ENCODE measurements at places on chromosomes 5 and 9.

DNA sequence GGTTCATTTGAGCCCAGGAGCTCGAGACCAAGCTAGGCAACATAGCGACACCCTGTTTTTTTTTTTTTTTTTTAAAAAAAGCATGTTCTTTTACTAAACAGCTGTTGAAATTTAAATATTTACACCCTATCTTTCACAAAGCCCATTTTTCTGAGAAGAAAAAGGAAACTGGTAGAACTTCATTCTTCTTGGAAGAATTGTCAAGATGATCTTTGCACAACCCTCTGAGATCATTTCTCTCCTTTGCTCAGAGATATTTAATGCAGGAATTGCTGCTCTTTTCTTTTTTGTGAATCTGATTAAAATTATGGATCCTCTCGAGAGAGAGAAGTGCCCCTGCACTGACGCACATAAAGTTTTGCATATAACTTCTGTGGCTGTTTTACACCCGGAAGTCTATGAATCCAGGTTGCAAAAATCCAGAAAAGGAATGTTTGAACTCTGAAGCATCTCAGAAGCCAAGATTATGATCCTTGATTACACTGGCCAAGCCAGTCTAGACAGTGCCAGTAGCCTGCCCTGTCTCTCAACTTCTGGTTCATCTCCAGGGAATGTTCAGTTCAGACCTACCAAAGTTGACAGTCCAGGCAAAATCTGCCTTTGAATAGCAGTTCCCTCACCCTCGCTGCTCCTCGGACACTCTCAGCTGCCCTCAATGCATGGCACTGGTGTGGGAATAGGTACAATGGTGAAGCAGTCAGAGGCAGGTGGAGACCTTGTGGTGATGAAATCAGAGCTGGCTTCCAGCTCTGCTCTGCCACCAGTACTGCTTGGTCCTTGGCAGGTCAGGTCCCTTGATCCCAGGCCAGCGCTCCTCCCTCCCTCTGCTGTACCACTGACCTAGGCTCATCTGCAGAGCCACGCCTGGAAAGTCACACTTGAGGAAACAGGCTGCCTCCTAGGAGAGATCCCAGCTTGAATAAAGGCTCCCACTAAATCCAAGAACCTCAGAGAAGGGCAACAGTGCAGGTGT lies 13.3 kb upstream of the SLC31A2 start:
- no peak for DNase-seq

DNA sequence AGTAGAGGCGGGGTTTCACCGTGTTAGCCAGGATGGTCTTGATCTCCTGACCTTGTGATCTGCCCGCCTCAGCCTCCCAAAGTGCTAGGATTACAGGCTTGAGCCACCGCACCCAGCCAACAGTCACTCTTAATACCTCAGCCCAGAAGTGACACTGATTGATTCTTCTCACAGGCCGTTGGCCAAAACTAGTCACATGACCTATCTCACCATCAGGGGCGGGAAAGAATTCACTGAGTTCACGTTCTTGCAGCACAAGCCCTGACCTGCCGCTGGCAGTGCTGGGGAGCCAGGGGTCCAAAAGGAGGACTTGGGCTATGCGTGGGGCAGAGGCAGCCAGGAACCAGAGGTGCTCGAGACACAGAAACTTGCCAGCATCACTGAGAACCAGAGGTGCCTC lies 55.0 kb upstream of the CPLX2 start:
- no peak for DNase-seq

GRCh38 chr9:116100711-116101121 lies 52.9 kb upstream of the PAPPA start:
- peak; percentile 25 for DNase-seq

DNA sequence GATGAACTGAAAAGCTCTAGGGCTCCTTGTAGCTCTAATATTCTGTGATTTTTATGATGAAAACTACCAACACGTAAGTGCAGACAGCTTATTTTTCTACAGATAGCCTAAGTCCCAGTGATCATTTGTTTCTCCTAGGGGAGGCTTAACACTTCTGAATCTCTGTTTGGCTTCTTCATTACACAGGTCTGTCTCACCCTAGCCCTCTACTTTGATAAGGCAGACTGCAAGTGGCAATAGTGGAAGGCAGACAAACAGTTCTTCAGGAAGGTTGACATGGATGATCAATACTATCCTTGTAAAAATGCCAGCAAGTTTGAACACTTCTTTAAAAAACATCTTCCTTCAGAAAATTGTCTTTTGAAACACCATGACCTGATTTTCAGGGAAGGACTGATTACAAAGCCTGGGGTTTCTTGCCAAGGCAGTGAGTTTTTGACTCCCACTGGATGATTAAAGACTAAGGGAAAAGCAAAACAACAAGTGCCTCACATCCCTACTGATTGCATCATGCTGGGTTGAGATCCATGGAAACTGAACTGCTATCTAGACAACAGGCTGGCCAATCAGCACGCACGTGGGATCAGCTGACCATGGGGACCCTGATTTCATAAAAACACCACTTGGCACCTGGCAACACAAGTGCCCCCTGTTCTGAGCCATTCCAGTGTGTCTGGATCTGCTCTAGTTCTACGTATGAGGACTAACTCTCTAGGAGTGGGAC lies 212.2 kb downstream of the SMARCA2 start:
- peak; percentile 50 for DNase-seq

DNA sequence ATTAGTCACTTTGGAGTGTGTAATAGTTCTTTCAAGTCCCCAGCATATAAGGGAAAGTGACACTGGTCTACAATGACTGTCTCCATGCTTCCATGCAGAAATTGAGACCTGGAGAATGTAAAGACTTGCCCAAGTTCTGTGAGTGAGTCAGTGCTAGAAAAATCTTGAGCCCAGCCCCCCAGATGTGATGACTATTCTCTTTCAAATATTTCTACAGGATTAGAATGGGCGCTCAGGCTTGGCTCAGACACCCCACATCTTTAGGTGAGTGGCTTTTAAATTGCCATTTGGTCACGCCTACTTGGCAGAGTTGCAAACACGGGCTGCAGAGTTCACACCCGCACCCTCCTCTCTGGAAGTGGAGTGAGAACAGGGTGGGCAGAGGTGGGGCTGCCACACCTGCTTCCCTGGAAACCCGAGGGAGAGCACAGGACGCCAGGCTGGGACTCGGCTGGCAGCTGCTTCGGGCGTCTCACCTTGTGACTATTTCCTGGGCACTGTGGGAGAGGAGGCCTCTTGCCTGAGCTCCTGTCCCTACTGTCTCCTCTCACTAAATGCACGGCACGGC lies 37.6 kb downstream of the ROPN1L start:
- peak; percentile 91 for DNase-seq

DNA sequence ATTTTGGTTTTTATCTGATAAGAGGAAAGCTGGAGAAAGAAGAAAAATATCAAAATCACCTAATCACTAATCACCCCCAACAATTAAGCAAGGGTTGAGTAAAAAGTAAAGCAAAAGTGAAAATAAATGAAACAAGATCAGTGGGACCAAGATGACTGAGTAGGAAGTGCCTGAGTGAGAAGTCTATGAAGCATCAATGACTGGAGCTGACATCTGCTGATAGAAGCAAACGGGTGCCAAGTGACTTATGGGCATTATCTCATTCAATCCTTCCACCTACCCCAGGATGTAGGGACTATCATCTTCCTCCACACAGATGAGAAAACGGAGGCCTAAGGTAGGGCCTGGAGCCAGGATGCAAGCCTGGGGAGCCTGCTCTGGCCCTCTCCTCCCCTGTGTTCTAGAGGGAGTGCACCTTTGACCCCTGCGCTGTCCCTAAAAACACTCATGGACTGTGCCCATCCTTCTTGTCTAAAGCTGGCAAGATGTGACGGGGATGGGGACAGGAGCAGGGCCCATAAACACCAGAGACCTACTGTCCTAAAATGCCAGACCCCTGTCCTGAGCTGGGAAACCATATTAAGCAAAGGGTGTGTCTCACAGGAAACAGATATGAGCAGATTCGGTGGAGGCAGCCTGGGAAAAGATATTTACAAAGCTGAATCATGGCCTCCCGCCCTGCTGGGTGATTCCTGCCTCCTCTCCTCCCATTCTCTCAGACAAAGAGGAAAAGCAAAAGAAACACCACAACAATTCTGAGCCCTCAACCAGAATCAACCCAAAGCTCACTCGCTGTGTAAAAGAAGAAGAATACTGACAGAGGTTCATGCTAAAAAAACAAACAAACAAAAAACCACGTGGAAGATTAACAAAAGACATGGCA lies 116.0 kb downstream of the AUH start:
- peak; percentile 61 for DNase-seq

- no peak for DNase-seq
Measured at GRCh38 chr5:99099691-99100090, 170.9 kb upstream of the CHD1 start.

GRCh38 chr9:106075236-106075959 lies 381.1 kb downstream of the TMEM38B start:
- DNase-seq = no peak

- DNase-seq = no peak
Measured at GRCh38 chr5:133932441-133933168, 35.8 kb downstream of the C5orf15 start.

GRCh38 chr9:118215549-118215948 lies 511.3 kb downstream of the TLR4 start:
- no peak for DNase-seq

GRCh38 chr5:150595466-150596031 lies 44.9 kb upstream of the SYNPO start:
- no peak for DNase-seq

DNA sequence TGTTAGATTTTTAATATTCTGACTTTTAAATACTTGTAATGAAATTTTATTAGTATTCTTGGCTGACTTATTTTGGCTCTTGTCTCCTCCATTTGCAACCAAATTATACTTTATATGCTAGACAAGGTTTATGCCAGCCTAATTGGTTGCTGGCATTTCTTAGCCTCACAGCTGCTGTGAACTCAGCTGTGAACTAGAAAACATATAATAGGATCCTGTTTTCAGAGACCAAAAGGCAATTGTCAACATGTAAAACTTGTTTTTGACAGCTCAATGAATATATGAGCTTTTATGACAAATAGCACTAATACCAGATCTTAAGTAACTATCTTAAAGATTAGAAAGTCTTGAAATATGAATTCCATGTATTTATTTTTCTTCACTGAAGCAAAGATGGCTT lies 25.9 kb downstream of the KIF2A start:
- no peak for DNase-seq

- DNase-seq = no peak
Measured at GRCh38 chr9:130820135-130820738, 14.8 kb upstream of the ABL1 start.

- peak; percentile 78 for DNase-seq
Measured at GRCh38 chr5:144189800-144190429, 19.2 kb downstream of the KCTD16 start.

- peak; percentile 88 for DNase-seq
Measured at GRCh38 chr9:71353720-71354119, 232.3 kb upstream of the TRPM3 start.

- no peak for DNase-seq
Measured at GRCh38 chr5:179410291-179411160, 65.3 kb upstream of the ADAMTS2 start.

DNA sequence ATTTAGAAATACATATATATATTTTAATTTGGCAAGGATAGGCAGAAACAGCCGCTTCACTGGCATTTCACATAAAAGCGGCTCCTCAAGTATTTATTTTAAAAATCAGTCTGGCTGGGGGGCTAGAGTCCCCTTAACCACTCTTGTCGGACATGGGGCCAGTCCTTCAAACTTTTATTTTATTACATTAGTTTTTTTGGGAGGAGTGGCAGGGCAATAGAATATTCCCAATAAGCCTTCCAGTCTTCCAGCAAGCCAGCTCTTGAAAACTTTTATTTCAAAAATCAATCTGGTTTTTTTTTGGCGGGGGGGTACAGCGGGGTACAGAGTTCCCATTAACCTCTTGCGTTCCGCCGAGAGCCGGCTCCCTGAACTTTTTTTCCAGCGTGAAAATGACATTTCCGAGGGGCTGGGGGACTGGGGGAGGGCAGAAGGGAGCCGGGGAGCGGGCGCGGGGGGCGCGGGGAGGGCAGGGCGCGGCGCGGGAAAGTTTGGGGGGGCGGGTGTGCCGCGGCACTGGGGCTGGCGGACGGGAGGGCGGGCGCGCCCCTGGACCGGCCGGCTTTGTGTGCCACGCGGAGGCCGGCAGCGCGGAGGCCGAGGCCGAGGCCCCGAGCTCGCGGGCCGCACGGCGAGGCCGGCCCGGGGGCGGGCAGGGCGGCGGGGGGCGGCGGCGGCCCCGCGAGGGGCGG lies 504 bp upstream of the ZNF618 start:
- DNase-seq = peak; percentile 37

GRCh38 chr5:180625791-180626660 lies 23.4 kb downstream of the FLT4 start:
- DNase-seq = no peak

DNA sequence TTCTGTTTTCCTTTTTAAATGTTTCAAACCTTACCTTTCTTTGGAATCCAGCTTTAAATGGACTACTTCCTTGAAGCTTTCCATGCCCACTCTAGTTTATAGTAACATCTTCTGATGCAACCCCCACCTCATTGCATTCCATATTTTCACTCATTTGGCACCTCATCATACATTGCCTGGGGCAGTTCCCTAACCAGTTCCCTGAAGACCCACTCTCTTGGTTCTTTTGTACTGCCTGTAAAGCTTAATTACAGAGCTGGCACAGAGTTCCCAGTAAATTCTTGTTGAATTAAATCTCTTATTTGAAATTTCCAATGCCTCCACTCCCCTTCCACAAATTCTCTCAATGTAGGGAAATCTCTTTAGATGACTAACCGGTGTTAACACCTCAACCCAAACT lies 257.2 kb downstream of the ARRDC3 start:
- DNase-seq = no peak

GRCh38 chr5:152397581-152397980 lies 7.5 kb downstream of the NMUR2 start:
- DNase-seq = no peak

- DNase-seq = peak; percentile 85
Measured at GRCh38 chr5:142246258-142246657, 78.6 kb downstream of the SPRY4 start.

DNA sequence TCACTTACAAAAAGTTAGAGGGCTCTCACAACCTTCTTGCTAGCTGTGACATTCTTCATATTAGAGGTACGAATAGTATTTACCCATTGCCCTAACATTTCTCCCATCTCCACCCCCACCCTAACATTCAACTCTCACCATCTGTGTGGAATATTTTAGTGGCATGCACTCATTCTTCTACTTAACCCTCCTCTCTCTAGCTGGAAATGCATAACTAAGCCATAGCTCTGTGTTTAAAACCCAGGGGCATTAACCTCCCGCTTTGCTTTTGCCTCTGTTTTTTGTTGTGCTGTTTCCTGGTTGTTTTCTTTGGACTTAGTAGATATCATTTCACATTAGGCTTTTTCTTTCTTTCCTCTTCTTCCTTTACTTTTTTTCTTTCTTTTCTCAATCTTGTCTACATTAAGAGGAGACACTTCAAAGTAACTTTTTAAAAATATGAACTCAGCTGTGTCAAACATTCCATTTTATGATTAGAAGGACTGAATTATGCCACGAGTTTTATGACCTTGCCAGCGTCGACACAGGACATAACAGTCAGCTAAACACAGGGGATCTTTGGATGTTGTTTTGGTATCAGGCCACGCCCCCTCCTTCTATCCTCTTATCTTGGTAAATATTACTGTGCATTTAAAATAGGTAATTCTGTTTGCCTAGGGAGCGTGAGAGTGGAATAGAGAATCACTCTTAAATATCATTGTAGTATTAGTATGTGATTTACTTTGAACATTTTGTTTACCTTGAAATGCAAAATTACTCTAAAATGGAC lies 236.0 kb downstream of the CD180 start:
- DNase-seq = peak; percentile 53

- DNase-seq = no peak
Measured at GRCh38 chr5:130115686-130116085, 211.4 kb downstream of the CHSY3 start.

- peak; percentile 91 for DNase-seq
Measured at GRCh38 chr5:97534166-97534565, 351.1 kb upstream of the RIOK2 start.

- DNase-seq = peak; percentile 79
Measured at GRCh38 chr5:96001262-96001661, 39.6 kb upstream of the ELL2 start.
